ENCODE measurements at places on chromosomes 4 and X. TPM values are rescaled to one million over a fixed set of nuclear protein-coding genes. Genes with fewer than 3 reads are reported as not detected.

The SOWAHB gene
- total RNA-seq: 2.8 TPM

The ARHGAP36 gene
- not detected for total RNA-seq

The TLR10 gene
- 0.14 TPM for total RNA-seq

The CTAG1B gene
- total RNA-seq: not detected

The SMARCAD1 gene
- total RNA-seq: 86.2 TPM

The GLA gene
- total RNA-seq: 48.5 TPM

The DDX60 gene
- total RNA-seq: 3.6 TPM

The UGT2A1 gene
- total RNA-seq: not detected

The SUPT20HL2 gene
- total RNA-seq: not detected

The NALF2 gene
- total RNA-seq: 8.0 TPM

The GAR1 gene
- 13.8 TPM for total RNA-seq

The SOD3 gene
- 11.8 TPM for total RNA-seq

The MAGEE2 gene
- 0.39 TPM for total RNA-seq

The C1QTNF7 gene
- not detected for total RNA-seq

The PRSS12 gene
- total RNA-seq: 7.5 TPM

The ABCG2 gene
- 10.6 TPM for total RNA-seq

The STK32B gene
- total RNA-seq: 1.5 TPM

The PABPC1L2B gene
- total RNA-seq: 0.19 TPM

The NUDT10 gene
- total RNA-seq: 35.5 TPM

The POU4F2 gene
- not detected for total RNA-seq

The TEX28 gene
- total RNA-seq: not detected

The KIAA1210 gene
- total RNA-seq: not detected

The HMX1 gene
- total RNA-seq: 0.69 TPM

The MAGEE1 gene
- 10.0 TPM for total RNA-seq

The HOPX gene
- total RNA-seq: not detected

The TGIF2LX gene
- not detected for total RNA-seq

The AGTR2 gene
- total RNA-seq: not detected

The FAAH2 gene
- 11.4 TPM for total RNA-seq

The PAGE2B gene
- not detected for total RNA-seq

The GYPB gene
- total RNA-seq: not detected

The SRPX2 gene
- not detected for total RNA-seq

The TBX22 gene
- 0.24 TPM for total RNA-seq

The PRIMPOL gene
- 3.5 TPM for total RNA-seq

The NUP54 gene
- total RNA-seq: 118 TPM

The ITM2A gene
- total RNA-seq: 48.4 TPM

The ARAF gene
- 18.0 TPM for total RNA-seq

The ASB11 gene
- not detected for total RNA-seq

The LRCH2 gene
- total RNA-seq: 8.6 TPM

The ARHGAP6 gene
- total RNA-seq: 0.59 TPM

The NXT2 gene
- 21.1 TPM for total RNA-seq

The SMIM10 gene
- total RNA-seq: 2.1 TPM

The IL3RA gene
- not detected for total RNA-seq

The USP51 gene
- total RNA-seq: 5.5 TPM

The MUC7 gene
- not detected for total RNA-seq

The ASMT gene
- 2.4 TPM for total RNA-seq

The TMEM154 gene
- total RNA-seq: 1.7 TPM

The IQCM gene
- total RNA-seq: not detected

The CENPE gene
- 25.2 TPM for total RNA-seq

The CYTL1 gene
- 8.3 TPM for total RNA-seq

The PCGF3 gene
- total RNA-seq: 49.0 TPM

The RIBC1 gene
- total RNA-seq: 0.39 TPM

The CNGA1 gene
- total RNA-seq: 3.3 TPM

The XAGE1B gene
- not detected for total RNA-seq

The SPANXA2 gene
- total RNA-seq: not detected

The PNMA3 gene
- 8.5 TPM for total RNA-seq

The SLC30A9 gene
- total RNA-seq: 74.6 TPM

The RNF128 gene
- total RNA-seq: 2.2 TPM
